NCI-H748 treated with DMSO at 0.1 percent for 48 hours (cell line): ENCODE measurements at places on chromosomes 4 and X.

DNA sequence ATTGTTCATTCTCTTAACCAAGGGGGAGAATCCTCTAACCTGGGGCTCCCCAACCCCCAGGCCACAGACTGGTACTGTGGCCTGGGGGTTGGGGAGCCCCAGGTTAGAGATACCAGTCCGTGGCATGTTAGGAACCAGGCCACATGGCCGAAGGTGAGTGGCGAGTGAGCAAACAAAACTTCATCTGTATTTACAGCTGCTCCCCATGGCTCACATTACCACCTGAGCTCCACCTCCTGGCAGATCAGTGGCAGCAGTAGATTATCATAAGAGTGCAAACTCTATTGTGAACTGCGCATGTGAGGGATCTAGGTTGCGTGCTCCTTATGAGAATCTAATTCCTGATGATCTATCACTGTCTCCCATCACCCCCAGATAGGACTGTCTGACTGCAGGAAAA is 957.2 kb upstream of the PRKX start:
- no peak for DNase-seq

GRCh38 chr4:175066923-175067627 is 148.9 kb downstream of the ADAM29 start:
- DNase-seq = no peak

DNA sequence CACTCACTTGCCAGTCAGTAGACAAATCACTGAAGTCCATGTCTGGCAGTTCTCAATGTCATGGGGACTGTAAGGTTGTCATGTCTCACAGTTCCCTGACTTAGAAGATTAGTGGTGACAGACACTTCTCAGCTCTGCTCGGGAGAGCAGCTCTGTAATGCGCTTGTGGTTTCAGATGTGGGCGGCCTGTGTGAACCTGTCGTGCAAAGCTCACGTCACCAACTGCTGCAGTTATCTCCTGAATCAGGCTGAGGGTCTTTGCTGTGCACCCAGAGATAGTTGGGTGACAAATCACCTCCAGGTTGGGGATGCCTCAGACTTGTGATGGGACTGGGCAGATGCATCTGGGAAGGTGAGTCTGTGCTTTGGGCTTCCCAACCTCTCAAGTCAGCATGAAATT is at the start of gene IL9R:
Gene IL9R, plus strand, starts transcription at position 261 of the 400 bp plus-strand sequence. Its CDS starts 64 bp downstream, at position 325.
- no peak for DNase-seq

DNA sequence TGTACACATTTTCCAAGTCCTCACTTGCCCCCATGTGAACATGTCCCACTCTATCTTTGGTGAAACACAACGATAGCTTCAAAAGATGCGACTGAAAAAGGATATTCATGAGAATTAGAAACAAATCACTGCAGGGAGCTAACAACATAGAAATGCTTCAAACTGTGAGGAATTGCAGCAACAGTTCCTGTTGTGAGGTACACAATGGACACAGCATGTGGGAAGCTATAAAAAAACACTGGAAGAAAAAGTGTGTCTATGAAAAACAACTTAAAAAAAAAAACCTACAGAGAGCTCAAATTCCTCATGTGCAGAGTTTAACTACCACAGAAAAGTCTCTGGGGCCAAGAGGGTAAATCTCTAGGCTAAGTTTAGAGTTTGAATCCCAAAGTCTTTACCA is 51.6 kb upstream of the BLTP1 start:
- DNase-seq = no peak
